Frontal cortex (tissue), 4 donors: ENCODE measurements at places on chromosomes 6 and 20. TPM values are rescaled to one million over a fixed set of nuclear protein-coding genes. Genes with fewer than 3 reads are reported as not detected.

Gene CYP21A2
- under 0.01 TPM for total RNA-seq

DNA sequence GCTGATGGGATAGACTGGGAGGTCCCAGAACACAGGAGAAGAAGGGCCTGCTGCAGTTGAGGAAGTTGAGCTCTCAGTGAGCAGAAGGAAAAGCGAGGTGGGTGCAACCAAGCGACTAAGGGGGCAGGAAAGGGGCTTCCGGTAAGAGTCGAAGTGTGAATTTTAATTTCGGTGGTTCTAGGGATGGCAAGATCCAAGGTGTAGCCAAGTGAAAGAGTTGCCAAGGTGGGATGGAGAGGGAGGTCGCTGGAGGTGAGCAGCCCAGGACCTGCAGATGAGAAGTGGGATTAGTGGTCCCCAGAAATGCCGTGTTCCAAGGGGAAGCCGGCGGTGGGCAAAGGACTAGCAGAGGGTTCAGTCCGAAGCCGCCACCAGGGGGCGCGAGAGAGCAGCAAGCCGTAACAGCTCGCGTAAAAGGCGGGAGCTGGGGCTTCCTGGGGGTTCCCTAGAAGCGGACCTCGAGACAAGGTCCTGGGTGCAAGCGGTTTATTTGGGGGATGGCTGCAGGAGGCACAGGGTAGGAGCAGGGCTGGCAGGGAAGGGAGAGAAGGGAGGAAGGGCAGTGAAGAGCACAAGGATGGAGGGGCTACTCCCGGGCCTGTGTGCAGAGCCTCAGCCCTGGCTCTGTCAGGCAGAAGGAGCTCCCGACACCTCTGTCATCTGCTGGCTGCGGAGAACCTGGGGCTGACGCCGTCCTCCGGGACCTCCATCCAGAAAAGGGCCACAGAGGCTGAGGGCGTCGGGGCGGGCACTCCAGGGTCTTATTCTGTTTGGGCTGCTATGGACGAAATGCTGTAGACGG, 103.6 kb downstream of the PAX1 start:
- no peak for DNase-seq

Gene MGME1
- 7.3 TPM for total RNA-seq

Gene CRYBG1
- total RNA-seq: under 0.01 TPM

DNA sequence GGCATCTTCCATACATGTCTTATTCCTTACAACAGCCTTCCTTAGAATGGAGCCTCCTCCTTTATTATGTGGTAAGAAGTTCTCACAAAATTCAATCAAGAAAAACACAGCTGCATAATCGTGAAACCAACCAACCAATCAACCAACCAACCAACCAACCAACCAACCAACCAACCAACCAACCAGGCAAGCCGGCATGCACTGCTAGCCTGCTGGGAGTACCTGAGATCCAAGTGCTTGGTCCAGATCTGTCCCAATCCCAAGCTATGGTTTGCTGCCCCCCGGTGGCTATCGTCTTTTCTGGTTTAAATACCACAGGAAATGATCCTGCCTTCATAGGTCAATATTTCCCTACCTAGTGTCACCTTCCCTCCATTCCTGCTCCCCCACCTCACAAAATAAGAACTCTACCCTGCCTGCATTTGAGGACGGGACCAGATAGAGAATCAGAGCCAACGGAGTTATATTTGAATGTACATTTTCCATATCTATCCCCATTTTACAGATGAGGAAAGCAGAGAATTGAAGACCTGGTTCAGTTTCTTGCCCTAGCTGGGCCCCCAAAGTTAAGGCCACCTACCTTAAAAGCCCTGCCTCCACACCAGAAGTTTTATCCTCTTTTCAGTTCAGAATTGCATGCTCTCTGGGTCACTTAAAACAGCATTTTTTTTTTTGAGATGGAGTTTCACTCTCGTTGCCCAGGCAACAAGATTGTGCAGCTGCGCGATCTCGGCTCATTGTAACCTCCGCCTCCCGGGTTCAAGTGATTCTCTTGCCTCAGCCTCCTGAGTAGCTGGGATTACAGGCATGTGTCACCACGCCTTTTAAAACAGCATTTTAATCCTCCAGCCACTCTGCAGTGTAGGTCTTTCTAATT, 27.1 kb downstream of the RAB44 start:
- peak; percentile 54 for DNase-seq

DNA sequence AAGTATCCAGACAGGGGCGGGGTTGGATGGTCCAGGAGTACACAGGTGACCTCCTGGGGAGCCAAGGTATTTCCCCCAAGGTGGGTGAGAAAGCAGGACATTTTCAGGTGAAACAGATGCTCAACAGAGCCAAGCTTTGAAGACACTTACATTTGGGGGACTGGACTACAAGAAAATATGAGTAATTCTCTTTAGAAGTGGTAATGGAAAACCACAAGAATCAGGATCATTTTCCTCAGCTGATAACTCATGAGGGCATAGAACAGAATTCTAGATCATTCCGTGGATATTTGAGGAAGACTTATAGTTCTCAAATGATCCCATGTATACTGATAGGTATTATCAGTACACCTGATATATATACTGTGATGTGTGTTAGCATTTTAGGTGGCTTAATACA, 89.9 kb downstream of the UST start:
- DNase-seq: no peak

DNA sequence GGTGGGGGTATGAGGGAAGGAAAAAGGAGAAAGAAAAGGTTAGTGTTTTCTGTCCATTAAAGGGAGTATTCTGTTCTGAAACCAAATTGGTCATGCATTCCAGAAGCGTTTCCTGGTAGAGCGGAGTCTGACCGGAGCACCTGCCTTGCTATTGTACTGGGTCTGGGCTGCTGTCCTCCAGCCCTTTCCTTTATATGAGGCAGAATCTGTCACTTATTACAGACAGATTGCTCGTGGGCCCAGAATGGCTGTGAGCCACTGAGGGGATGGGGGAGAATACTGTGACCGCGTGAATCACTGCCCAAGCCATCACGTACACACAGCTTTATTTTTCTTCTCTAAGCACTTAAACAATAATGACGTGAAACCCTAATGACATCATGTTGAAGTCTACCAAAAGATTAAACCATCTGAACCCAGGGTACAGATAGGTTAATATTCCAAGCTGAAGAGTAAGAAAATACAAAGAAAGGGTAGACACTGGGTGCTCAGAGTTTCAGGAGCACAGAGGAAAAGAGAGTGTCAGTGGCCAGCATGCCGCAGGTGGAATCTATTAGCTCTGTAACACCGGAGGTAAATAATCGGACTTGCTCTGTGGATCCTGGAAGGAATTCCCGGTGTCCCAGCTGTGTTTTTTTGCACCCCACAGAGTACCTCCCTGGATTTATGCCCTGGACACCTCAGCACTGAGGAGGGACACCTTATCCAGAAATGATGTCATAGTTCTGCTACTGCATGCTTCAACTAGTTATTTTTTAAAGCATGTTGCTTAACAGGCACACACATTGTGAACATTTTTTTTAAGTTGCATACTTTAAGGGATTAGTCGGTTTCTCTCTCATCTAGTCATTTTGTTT, 573.3 kb downstream of the PKHD1 start:
- no peak for DNase-seq

GRCh38 chr6:146017672-146018071, 11.2 kb upstream of the GRM1 start:
- no peak for DNase-seq

Gene PGC
- total RNA-seq: under 0.01 TPM

Gene GPR6
- 7.3 TPM for total RNA-seq

Gene HLA-DQB2
- total RNA-seq: not detected

GRCh38 chr6:47478233-47479139, 897 bp downstream of the CD2AP start:
- no peak for DNase-seq

Gene SLC25A27
- total RNA-seq: 30.2 TPM

DNA sequence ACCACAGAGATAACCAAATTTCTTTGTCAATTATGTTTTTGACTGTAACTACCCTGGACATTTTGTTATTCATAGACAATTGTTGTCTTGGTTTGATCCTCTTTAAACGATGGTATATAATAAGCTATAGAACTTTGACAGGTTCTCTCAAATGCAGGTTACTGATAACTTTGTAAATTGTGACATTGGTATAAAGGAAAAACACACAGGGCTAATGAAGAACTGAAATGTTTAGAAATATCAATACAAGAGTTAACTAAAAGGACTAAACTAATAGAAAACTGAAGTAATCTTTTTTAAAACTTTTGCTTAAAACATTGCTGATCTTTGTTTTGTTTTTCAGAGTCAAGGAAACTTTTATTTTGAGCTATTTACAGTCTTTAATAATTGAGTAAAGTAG, 124.8 kb downstream of the TPBG start:
- no peak for DNase-seq
